CD4-positive, alpha-beta T cell treated with Interleukin-15 for 1 hour (primary cell): ENCODE measurements at places on chromosomes 1 and 21.

- DNase-seq, result no peak
Measured at GRCh38 chr1:58726581-58726980, 26.7 kb upstream of the MYSM1 start.

DNA sequence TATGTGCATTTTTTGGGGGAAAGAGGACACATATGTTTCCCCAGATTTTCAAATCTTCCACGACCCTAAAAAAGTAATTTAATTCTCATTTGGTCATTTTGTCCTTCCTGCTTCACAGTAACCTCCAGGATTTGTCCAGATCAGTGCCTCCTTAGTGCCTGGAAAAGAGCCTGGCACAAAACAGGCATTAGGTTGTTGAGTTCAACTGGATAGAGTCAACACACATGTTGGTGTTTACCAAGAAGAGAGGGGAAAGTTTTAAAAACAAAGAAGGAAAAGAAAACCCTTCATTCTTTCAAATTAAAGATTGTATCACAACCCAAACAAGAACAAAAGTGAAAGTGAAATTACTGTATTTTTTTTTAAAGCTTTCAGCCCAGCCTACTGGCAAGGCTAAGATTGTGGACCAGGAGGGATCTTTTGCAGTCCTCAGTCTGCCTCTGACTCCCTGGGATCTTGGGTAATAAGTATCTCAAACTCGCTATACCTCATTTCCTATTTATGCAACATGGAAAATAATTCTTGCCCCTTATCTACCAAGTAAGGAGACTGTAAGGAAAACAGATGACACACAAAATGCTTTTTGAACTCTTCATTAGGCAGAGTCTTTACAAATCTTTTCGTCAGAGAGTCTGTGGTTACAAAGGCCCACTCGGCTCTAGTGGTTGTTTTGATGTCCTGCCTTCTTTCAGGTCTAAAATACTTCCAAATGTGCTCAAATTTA, 57.8 kb downstream of the ZNF281 start:
- no peak for DNase-seq

DNA sequence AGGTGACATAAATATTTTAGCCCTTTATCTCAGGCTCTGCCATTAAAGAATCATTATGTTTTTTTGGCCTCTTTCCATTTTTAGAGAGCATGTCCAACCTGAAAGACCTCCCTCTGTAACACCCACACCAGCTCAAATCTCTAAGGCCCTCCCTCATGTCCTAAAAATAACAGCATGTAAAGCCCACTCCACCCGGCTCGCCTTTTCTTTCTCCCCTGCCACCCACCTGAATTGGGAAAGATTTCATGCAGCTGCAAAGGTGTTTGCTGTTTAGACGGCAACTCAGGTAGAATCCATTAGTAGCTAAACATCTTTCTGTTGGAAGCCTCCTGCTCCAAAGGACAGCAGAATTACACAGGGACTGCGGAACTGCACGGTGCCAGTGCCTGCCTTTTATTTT, 79.9 kb downstream of the DMRTA2 start:
- no peak for DNase-seq

DNA sequence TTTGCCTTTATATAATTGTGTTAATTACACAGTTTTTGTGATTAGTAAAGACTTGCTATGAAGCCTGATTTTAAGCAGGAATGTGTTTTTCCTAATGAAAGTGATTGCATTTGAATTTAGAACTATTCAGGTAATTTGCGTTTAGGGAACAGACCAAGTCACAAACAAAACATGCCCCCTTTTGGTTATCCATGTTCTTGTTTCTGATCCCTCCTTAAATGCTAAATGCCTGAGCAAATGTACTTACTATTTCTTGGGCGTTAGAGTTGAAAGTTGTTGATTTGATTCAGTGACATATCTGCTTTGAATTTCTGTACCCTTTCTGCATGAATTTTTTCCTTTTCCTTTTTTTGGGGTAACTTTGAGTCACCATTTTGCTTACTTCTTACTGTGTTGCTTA, 5.2 kb downstream of the POU2F1 start:
- no peak for DNase-seq

- DNase-seq, result no peak
Measured at GRCh38 chr1:216765346-216766300, 42.4 kb upstream of the ESRRG start.

DNA sequence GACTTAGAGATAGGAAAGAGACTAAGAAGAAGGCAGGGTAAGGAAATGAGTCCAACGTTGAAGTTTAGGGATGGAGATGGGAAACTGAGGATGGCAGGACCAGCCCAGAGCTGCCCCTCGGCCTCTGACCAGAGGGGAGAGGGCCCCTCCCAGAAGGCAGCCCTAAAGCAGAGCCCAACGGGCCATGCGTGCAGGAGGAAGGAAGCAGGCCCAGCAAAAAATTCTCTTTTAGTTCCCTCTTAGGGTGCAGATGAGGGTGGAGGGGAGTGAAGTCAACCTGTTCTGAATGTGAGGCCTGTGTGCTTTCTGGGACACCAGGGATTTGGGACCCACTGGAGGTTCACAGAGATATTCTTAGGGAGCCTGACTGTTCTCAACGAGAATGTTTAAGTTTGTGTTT, 225.4 kb downstream of the RHOU start:
- DNase-seq, result no peak

DNA sequence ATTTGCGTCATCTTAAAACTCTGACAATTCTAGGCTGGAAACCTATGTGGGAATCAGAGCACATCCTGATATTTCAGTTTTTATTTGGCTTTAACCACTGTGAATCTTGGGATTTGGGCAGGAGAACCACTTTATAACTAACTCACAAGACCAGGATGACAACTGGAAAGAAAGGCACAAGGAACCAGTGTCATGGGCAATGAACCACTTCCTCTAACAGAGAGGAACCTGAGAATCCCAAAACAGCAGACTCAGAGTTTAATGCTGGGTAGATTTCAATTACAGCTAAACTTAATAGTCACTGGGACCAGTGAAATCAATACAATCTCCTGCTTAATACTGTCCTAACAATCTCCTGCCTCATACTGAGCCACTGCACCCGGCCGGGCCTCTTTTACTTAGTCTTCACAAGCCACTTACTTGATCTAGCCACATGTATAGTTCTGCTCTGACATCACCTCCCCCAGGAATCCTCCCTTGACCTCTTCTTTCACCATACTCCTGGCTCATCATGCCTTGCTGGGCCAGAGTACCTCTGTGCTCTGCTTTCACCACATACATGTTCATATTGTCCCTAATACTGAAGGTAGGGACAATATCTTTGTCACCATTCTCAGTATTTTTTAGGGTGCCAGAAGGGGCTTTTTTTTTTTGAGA, 20.2 kb upstream of the SLFNL1 start:
- no peak for DNase-seq

GRCh38 chr1:185916861-185917260, 182.7 kb downstream of the HMCN1 start:
- no peak for DNase-seq

- no peak for DNase-seq
Measured at GRCh38 chr1:198811449-198811848, 172.6 kb downstream of the PTPRC start.

GRCh38 chr1:113192242-113192641, 119.2 kb downstream of the LRIG2 start:
- DNase-seq, result no peak

DNA sequence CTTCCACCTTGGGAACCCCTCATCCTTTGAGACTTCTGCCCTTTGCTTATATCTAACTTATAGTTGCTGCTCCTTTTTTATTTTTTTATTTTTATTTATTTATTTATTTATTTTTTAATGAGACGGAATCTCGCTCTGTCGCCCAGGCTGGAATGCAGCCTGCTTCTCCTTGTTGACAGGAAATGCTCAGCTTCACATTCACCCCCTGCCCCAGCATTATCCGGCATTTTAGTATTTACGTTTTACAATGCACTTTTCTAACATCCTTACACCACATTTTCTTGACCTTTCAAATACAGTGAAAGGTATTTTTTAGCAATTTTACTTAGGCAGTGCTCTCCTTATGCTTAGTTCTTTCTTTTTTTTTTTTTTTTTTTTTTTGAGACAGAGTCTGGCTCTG, 14.9 kb downstream of the CXADR start:
- no peak for DNase-seq

DNA sequence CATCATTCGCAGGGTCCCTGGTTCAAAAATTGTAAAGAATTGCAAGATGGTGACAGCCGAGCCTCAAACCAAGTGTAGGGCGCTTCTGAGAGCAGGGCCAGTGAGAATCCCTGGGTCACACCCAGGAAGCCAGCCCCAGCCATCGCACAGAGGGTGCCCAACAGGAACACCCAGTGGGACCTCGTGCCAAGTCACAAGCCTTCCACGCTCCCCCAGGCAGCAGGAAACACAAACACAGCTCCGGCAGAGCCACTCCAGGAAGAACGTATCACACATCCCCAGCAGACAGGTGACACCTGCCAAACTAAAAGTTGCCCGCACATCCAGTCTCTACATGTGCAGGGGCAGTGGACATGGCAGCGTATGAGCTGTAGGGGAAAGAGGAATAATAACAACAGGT, 20.2 kb downstream of the DHRS3 start:
- DNase-seq, result no peak

- no peak for DNase-seq
Measured at GRCh38 chr1:52919051-52919722, 2.4 kb downstream of the ECHDC2 start.
